ENCODE measurements at places on chromosomes 3 and 15. TPM values are rescaled to one million over a fixed set of nuclear protein-coding genes. Genes with fewer than 3 reads are reported as not detected.

Gene FBXL2
- polyA plus RNA-seq: 4.6 TPM

Gene TF
- polyA plus RNA-seq: 0.87 TPM

Gene CHRFAM7A
- 0.44 TPM for polyA plus RNA-seq

Gene RETNLB
- not detected for polyA plus RNA-seq

Gene TOP2B
- 65.3 TPM for polyA plus RNA-seq

Gene ASB14
- 0.05 TPM for polyA plus RNA-seq

Gene DPPA4
- polyA plus RNA-seq: not detected

GRCh38 chr3:66618066-66618465, 117.2 kb upstream of the LRIG1 start:
- no peak for DNase-seq

GRCh38 chr15:94677202-94677790, 445.9 kb downstream of the MCTP2 start:
- no peak for DNase-seq

GRCh38 chr3:24521420-24522145, 26.9 kb upstream of the THRB start:
- peak; percentile 34 for DNase-seq

GRCh38 chr3:99505646-99506269, 132.6 kb upstream of the COL8A1 start:
- no peak for DNase-seq

- DNase-seq: no peak
Observed at GRCh38 chr15:35320158-35320780, 225.7 kb downstream of the DPH6 start.
